Skin of body (tissue), 3 donors: ENCODE measurements at places on chromosomes 12 and 14. TPM values are rescaled to one million over a fixed set of nuclear protein-coding genes. Genes with fewer than 3 reads are reported as not detected.

- DNase-seq, result no peak
Observed at GRCh38 chr14:88729159-88729558, 63.6 kb downstream of the EML5 start.

TMTC1 gene
- 21.9 TPM for total RNA-seq

PRKCH gene
- total RNA-seq, result 50.0 TPM

- DNase-seq, result no peak
Observed at GRCh38 chr14:103713304-103714062, 1.8 kb downstream of the XRCC3 start.

DNA sequence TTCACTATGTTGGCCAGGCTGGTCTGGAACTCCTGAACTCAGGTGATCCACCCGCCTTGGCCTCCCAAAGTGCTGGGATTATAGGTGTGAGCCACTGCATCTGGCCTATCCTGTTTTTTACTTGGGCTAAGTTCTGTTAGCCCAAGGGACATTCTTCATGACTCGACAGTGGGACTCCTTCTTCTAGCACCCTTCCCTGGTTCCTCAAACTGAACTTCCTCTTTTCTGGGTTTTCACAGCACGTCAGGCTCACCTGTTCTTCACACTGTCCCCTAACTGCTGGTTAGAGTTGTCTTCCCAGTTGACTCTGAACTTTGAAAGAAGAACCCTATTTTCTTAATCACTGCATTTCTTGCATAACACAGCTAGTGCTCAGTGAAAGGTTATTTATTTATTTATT lies 22.5 kb downstream of the CABP1 start:
- no peak for DNase-seq

C12orf56 gene
- total RNA-seq, result 1.1 TPM

GRCh38 chr14:96117960-96118359 lies 78.8 kb downstream of the C14orf132 start:
- DNase-seq, result no peak

TAS2R13 gene
- 6.2 TPM for total RNA-seq

GRCh38 chr12:110697236-110697635 lies 8.3 kb upstream of the HVCN1 start:
- no peak for DNase-seq

ST8SIA1 gene
- 6.0 TPM for total RNA-seq

DNA sequence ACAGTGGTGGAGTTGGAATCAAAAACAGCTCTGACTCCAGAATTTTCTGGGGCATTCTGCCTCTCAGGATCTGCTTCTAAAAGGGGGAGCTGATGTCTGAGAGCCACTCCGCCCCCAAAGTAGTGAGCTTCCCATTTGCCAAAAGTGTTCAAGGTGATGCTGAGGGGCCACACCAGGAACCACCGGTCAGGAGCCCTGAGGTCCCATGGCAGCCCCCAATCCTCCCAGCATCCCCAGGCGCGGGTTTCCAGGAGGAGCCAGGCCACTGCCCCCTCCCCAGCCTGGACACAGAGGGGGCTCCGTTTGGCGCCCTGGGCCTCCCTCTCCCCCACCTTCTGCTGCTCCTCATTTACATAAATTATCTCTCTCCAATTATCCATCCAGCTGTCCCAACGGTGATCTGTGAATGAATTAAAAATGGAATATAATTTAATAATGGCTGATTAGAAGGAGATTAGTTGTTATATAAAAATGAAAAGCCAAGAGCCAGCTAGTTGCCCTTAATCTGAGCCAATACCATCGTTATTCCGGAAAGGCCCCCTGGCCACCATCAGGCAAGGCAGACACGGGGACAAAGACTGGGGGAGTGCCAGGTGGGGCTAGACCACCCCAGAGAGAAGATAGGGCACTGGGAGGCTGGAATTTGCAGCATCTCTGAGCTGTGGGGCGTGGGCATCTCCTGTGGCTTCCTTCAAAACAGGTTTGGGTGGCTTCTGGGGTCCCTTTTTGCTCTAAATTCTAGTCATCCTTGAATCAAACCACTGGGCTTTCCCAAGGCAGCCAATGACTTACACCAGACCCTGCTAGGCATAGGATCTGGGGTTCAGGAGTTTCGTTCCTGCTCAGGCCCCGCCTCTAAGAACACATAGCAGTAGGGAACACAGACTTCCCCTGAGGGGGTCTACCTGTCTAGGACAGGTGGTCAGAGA lies 19.7 kb upstream of the VSX2 start:
- DNase-seq, result no peak

DNA sequence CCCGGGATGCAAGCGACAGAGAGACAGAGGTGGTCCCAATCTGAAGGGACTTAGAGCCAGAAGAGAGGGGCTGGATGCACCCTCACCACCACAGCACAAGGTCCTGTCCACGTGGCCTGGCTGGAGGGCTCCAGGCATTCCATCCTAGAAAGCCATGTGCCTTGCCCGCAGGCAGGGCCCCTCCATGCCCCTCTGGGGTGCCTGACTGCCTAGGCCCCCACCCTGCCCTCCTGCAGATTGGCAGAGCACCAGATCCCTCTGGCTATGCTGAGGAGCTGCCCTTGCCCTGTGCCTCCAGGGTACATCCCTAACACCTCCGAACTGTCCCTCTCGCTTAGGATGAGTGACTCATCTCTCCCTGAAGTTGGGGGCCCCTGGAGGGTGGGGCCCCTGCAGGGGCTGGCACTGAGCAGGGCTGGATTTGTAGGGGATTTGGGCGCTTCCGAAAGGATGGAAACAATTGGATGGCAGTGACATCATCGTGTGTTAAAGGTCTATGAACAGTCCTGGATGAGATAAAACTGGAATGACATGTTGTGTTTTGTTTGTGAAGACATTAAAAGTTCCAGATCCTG lies 50.9 kb downstream of the CHGA start:
- no peak for DNase-seq

DNA sequence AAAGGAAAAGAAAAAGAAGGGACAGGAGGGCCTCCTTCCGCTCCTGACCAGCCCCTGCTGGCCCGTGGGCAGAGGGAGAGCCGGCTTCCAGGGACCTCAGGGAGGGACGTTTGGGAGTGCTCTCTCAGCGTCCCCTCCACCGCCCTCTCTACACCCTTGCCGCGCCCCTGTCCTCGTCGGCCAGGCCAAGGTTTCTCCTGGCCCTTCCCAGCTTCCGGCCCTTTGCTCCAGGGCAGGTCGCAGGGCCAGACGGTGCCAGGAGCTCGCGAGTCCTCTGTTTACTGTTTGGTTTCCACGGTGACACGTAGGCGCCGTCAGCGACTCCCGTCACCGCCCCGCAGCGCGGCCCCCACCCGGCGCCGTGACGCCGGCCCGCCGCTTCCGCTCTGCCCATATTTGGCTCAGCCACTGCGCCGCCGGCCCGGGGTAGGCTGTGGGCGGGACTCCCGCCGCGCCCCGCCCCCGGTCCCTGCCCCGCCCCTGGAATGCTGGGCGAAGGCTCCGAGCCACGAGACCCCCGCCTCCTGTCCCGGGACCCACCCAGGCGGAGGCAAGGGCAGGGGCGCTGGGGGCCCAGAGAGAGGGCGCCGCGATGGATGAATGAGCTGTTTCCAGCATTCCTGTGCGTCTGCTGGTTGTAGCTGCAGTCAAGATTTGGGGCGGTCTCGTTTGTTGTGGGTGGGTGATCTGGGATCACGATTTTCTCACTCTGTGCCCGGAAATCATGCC lies 15.5 kb downstream of the FOS start:
- DNase-seq, result peak; percentile 96

DNA sequence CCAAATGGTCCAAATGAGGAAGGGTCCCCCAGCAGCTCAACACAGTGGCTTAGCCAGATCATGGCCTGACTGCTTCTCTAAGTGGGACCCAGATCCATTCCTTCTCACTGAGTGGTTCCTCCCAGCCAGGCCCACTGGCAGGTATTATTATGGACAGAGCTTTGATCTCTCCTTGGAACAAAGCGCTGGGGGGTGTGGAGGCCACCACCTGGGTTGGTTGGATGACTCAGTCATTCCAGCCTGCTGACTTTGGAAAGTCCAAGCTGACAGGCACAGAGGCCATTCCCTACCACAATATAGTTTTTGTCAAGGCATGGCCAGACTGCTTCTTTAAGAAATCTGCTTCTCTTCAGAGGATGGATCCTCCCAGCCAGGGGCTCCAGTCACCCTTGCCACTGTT lies 341.1 kb downstream of the BTG1 start:
- DNase-seq, result no peak

DNA sequence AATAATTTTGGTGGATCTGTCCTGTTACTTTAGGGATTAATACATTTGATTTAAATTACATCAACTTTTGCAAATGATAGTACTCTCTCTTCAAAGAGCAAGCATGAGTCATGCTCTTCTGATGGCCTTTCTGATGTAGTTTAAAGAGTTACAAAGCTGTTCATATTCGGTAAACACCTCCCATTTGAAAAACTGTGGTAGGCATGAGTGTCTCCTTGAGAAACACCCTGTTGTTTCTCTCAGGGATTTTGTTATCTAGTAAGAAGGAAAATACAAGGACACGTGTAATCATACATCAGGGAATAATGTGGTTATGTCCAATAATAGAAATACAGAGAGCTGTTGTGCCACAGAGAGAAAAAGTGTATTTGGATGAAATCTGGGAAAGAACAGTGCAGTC lies 53.3 kb upstream of the E2F7 start:
- DNase-seq, result no peak

CLEC9A gene
- 0.99 TPM for total RNA-seq

- DNase-seq, result no peak
Observed at GRCh38 chr14:77853919-77854318, 54.0 kb downstream of the ADCK1 start.

CCDC198 gene
- total RNA-seq, result not detected

GRCh38 chr12:130795906-130796305 lies 43.1 kb downstream of the STX2 start:
- DNase-seq, result no peak

GRCh38 chr12:107702106-107702505 lies 16.5 kb downstream of the PWP1 start:
- no peak for DNase-seq

- no peak for DNase-seq
Observed at GRCh38 chr12:56601503-56601902, 28.6 kb downstream of the BAZ2A start.

DNA sequence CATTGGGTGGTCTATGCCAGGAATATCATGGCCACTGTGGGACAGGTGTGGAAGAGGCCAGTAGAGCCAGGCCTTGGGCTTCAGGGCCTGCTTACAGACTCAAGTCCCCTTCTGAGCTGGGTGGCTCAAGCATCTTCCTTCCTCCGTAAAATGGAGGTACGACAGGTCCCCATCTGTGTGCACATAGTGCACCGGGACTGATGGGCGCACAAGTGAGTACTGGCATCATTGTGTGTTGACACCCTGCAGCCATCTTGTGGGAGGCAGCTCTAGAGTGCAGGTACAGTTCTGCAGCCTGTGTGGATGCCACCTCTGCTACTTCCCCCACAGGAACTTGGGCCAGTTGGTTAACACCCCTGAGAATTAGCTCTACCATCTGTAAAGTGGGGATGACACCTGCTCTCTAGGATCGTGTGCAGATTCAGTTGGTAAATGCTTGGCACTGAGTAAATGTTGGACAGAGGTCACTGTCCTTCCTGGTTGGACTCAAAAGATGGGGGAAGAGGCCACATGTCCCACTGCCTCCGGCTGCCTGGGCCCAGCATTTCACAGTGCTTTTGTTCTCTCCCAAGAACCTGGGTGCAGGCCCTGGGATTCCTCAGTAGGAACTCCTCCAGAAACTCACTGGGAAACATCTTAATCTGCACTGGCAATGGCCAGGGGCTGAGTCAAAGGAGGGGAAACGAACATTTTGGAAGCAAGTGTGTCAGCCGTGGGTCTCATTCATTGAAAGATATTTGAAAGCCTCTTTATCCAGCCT lies 70.6 kb downstream of the C14orf132 start:
- no peak for DNase-seq

CCDC177 gene
- not detected for total RNA-seq

DNA sequence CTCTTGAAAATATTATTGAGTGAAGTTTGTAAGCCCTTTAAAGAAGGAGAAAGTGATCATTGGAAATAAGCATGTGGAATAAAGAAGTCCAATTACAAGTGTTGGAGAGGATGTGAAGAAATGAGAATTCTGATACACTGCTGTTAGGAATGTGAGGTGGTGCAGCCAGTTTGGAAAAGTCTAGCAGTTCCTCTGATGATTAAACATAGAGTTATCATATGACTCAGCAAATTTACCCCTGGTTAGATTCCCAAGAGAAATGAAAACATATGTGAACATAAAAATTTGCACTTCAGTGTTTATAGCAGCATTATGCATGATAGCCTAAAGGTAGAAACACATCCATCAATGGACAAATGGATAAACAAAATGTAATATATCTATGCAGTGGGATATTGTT lies 319.9 kb downstream of the AEBP2 start:
- no peak for DNase-seq

DNA sequence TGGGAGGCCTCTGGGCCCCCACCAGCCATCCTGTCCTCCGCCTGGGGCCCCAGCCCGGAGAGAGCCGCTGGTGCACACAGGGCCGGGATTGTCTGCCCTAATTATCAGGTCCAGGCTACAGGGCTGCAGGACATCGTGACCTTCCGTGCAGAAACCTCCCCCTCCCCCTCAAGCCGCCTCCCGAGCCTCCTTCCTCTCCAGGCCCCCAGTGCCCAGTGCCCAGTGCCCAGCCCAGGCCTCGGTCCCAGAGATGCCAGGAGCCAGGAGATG lies 729 bp upstream of the GAPDH start:
- peak; percentile 78 for DNase-seq

GRCh38 chr12:65500091-65500900 lies 221.8 kb downstream of the MSRB3 start:
- DNase-seq, result peak; percentile 59

GRCh38 chr12:47604221-47604873 lies 101.5 kb downstream of the RPAP3 start:
- DNase-seq, result no peak

SOX5 gene
- total RNA-seq, result 16.4 TPM

GRCh38 chr12:27226407-27226929 lies 17.6 kb upstream of the STK38L start:
- DNase-seq, result no peak

GRCh38 chr14:64826333-64826732 lies 53.4 kb downstream of the SPTB start:
- DNase-seq, result no peak

TAS2R9 gene
- not detected for total RNA-seq

CAPS2 gene
- total RNA-seq, result 7.1 TPM

DNA sequence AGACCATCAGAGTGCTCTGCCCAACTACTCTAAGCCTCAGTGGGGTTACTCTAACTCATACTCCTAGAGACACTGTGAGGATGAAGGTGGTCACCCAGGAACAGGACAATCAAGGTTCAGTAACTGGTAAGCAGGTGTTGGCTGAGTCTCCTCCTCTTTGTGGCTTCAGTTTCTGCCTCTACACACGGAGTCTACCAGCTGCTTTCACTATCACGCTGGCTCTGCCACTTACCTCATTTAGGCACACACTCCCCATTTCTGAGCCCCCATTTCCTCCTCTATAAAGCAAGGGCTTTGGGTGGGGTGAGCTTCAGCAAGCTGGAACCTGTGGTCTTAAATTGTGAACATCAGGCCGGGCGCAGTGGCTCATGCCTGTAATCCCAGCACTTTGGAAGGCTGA lies 7.3 kb upstream of the TCHP start:
- DNase-seq, result no peak

FGF23 gene
- not detected for total RNA-seq

DNA sequence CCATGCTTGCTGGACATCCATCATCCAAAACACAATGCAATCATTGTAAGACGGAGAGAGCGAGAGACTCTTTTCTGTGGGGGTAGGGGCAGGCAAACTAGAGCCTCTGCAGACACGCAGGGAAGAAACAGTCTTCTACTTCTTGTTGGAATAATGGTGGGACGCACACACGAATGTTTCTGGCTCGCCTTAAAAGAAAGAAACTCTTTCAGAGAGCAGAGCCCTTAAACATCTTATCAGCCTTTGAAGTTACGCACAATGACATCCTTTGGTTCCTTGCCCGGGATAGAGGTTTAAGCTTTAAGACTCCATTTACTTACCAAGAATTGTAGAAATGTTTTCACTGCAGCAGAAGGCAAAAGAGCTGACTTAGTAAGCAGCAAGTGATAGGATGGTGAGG lies 133.8 kb upstream of the FOXN3 start:
- no peak for DNase-seq

PTPN21 gene
- total RNA-seq, result 13.8 TPM
